ENCODE measurements at places on chromosomes 3 and 15.

DNA sequence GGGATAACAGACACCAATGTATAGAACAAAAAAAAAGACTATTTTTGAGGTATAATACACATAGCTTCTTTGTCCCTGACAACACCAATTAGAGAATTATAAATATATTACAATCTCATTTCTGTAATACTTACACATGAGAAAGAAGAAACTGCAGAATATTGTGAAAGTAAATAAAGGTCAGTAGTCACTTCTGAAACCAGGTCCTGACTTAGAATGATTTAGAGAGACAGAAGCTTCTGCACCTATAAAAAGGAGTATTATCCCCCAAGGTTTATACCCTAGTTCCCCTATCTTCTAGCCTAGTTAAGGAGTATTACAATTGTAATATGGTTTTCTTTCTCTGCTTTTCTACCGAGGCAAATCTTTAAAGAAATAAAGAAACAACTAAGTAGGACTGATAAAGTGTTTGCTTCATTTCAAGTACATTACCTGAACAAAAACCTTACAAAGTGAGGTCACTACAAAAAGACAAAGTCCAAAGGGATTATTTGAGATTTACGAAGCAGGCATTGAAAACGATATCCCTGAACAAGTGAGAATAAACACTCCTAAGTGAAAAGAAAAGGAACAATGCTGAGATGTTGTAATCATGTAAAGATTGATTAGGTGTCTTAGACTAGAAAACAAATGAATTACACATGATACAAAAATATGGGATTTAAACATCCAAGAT, 103.0 kb downstream of the GBE1 start:
- no peak for DNase-seq

- no peak for DNase-seq
Measured at GRCh38 chr3:127371334-127371733, 83.5 kb upstream of the PRR20G start.

DNA sequence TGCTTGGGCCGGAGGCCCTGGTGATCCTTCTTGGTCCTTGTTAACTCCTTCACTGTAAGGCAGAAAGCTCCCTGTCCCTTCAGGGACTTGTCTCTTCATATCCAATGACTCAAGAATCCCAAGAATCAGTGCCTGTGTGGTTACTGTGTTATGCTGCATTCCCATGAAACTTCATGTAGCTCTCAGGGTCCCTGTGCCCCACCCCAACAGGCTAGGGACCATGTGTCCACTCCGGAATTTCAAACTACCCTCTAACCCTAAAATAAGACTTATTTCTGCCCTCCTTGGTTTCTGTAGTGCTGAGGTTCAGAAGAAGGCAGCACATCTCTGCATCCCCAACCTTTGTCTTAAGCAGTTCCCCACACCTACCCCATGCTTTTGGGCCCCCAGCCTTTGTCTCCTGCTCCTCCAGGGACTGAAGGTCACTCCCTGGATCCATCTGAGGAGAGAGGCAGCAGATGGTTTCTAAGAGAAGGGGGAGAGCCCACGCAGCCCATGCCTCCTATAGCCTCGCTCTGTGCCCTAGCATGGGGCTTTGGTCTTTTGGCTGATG, 531 bp upstream of the MAP1A start:
- no peak for DNase-seq

- no peak for DNase-seq
Measured at GRCh38 chr15:84034578-84035398, 200.8 kb upstream of the GOLGA6L4 start.

DNA sequence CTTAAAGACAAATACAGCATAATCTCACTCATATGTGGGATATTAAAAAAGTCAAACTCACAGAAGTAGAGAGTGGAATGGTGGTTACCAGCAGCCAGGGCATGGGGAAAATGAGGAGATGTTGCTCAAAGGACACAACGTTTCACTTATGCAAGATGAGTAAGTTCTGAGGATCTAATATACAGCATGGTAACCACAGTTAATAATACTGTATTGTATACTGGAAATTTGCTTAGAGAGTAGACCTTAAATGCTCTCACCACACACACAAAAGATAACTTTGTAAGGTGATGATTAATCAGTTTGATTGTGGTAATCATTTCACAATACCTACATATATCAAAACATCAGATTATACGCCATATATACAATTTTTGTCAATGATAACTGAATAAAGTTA, 60.0 kb downstream of the MYH15 start:
- DNase-seq = no peak

- DNase-seq = no peak
Measured at GRCh38 chr3:194082743-194083636, 53.0 kb upstream of the HES1 start.

- no peak for DNase-seq
Measured at GRCh38 chr3:20073683-20074082, 33.4 kb downstream of the KAT2B start.

DNA sequence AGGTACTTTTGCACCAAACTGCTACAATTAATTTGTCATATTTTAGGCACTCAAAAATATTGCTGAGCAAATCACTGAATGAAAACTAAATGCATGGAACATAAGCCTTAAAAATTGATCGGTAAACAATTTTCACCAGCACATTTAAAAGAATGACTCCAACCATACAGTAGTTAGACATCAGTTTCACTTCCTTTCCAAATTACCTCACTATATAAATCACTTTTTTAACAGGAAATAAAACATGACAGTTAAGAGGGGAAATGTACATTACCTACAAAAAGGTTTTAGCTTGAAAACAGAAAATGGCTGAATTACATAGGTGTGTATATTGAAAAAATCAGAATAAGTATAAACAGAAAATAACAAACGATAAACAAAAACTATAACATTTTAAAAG, 108.4 kb downstream of the SERPINI1 start:
- DNase-seq = no peak

DNA sequence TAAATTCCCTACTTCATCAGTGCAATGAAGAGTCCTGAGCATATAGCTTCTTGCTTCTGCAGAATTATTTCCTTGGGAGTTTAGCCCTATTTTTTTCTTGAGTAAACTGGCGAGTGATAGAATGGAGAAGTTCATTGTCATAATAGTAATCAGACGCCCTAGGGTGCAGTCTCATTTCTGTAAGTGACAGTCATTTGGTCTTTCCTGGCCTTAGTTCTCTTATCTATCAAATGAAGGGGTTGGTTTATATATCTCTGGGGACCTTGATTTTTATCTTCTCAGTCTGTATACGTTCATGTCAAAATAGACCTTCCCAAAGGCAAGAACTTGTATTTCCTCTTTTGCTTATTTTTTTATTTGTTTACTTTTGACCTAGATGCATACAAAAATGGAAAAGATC, 9.9 kb upstream of the ALPK3 start:
- no peak for DNase-seq

DNA sequence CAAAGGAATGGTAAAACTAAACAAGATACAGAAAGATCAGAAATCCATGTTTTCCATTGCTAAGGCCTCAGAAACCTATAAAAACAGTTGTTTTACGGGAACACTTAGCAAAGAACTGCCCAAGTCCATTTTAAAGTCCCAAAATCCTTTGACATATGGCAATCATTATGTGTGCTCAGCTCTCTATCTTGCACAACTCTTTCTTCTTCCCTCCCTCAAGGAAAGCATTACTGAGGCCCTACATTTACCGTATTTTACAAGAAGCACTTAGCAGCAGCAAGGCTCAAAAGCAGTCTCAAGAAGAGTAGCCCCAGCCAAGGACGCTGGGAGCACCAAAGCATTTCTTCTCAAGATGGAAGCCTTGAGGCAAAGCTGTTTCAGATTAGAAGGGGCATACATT, 169.6 kb upstream of the LRTM1 start:
- DNase-seq = no peak

DNA sequence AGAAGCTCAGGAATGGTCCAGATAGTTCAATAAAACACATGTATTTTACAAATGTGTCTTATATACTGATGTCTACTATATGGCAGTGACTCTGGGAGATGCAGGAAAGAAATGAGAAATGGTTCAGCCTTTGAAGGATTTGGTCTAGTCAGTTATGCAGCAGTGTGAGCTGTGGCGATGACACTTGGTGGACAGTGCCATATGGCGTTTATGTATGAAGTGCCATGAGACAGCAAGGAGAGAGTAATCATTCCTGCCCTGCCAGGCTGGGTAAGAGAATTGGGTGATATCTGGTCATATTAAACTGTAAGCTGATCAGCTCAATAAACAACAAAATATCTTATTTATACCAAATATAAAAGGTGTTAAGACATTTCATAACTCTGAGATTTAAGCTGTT, 47.6 kb upstream of the ANP32A start:
- DNase-seq = no peak

DNA sequence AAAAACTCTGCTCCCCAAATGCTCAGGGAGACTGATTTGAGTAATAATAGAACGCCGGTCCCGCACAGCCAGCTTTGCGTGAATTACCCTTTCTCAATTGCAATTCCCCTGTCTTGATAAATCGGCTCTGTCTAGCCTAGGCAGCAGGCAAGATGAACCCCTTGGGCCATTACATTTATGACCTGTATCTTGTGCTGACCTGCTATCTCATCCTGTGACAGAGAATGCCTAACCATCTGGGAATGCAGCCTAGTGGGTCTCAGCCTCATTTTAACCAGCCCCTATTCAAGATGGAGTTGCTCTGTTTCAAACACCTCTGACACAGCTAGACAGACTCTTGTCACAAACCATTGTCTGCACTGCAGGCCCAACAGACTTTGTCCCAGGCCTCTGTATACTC, 13.8 kb upstream of the NUP210 start:
- DNase-seq = no peak

GRCh38 chr3:7812490-7812889, 689.1 kb upstream of the LMCD1 start:
- no peak for DNase-seq

DNA sequence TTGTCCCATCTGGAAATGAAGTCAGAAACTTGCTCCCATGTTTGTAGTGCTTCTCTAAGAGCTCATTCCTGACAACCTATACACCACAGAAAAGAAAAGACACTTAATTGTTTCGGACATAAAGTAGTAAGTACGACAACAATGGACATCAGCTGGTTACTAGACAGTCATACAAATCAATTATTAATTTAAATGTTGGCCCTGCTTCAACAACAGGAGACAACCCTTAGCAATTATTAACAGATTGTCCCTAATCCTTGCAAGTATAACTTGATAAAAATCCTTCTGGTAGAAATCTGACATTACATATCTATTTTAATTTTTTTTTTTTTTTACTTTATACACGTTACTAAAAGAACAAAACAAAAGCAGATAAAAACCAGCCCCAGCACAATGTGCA, 29.8 kb downstream of the ERICH6 start:
- no peak for DNase-seq

- DNase-seq = no peak
Measured at GRCh38 chr3:107981471-107982111, 109.2 kb downstream of the CD47 start.

DNA sequence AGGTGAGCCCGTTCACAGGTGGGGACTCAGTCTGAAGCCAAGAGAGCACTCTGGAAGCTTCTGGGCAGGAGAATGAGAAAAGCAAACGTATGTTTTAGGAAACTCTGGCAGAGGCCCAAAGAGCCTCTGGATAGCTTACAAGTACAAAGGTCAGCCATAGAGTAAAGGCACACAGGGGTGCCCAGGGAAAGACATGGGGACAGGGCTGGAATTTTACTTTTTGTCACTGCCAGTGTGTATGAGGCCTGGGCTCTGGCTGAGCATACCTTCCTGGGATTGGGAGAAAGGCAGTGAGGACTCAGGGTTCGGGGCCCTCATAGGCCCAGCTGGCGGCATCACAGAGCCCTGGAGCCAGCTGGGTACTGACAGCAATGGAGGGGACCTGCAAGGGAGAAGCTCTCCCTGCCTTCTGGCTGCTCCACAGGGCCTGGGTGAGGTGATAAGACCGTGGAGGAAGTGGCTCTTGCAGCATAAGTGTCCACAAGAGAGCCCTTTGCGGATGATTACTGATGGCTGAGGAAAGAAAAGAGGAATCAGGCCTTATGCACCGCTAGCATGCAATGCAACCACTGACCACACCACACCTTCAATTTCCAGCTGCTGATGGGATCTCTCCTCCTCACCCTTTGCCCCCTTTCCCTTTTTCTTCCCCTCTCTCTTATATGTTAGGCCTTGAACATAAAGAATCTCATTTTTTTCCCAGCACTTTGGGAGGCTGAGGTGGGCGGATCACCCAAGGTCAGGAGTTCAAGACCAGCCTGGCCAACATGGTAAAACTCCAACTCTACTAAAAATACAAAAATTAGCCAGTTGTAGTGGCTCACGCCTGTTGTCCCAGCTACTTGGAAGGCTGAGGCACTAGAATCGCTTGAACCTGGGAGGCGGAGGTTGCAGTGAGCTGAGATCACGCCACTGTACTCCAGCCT, 25.1 kb upstream of the BCL2L10 start:
- DNase-seq = no peak

- DNase-seq = no peak
Measured at GRCh38 chr15:68051109-68051508, 3.0 kb upstream of the PIAS1 start.

GRCh38 chr3:171752329-171752728, 58.0 kb downstream of the PLD1 start:
- DNase-seq = no peak

DNA sequence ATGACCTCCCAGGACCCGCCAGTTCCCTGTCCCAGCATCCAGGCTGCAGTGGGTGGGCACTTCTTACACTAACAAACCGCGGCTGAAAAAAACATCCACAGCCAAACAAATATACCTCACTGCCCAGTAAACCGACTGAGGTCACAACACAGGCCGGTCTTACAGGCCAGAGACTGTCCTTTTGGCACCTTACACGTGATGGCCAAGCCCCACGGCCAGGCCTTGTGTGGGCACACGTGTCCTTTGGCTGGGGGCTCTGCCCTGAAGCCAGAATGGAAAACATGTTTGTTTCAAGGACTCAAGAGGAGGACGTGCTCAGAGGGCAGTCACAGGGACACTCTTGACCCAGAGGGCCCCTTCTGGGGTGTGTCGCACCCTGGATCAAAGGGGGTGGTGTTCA, 9.8 kb downstream of the SLC38A3 start:
- no peak for DNase-seq

- DNase-seq = no peak
Measured at GRCh38 chr3:23161896-23162570, 41.1 kb upstream of the UBE2E2 start.

DNA sequence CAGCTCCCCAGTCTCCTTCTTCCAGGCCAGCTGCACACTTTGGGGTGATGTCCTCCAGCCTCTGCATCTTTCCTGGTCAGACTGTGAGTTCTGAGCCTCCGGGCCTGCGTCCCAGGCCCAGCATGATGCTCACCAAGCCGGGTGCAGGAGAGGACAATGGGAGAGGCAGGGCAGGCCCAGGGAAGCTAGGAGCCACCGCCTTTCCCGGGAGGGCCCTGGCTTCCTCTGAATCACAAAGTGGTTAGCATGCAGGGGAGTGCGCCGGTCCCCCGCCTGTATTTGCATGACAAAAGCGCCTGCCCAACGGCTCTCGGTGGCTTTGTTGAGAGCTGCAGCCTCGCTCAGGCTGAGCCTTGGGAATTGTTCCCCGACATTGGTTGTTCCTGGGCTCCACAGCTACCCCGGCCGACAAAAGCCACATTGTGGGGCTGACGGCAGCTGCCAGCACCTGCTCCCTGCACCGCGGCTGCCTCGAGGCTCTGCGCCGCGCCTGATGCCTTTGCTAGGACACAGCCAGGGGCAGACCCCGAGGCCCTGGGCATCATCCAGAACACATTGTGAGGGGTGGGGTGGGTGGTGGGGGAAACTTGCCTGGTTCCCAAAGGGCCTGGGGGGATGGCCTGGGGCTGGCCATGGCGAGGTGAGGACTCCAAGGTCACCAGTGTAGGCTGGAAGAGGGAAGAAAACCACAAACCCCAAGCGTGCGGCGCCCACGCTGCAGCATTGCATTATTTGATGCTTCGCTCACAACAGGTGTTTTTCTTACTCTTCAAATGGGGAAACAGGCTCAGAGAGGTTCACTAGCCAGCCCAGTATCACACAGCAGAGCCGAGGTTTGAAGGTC, 20.0 kb upstream of the KLF13 start:
- DNase-seq = no peak

Data from ovary (tissue), 10 donors.